Dorsolateral prefrontal cortex (tissue), 122 donors: ENCODE measurements at places on chromosomes 2 and 18.

DNA sequence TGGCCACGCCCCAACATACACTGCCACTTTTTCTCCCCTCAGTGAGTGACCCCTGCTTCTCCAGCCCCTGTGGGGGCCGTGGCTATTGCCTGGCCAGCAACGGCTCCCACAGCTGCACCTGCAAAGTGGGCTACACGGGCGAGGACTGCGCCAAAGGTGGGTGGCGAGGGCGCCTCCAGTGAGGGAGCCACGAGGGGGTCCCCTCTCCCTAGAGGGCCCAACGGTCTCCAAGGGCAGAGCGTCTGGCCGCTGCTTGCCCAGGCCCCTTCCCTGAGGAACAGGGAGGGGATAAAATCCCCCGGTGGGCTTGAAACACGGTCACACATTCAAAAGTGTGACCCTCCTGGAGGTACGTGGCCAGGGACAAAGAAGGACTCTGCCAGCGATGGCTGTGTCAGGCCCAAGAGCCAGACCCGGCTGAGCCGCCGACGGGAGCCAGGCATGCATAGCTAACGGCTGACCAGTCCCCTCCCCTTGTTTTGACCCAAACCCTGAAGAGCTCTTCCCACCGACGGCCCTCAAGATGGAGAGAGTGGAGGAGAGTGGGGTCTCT is 37.2 kb downstream of the MTERF4 start:
- no peak for DNase-seq

GRCh38 chr2:27667446-27667845 is 3.8 kb downstream of the SLC4A1AP start:
- DNase-seq = no peak

GRCh38 chr2:200466425-200467418 is 43.1 kb downstream of the KCTD18 start:
- DNase-seq = no peak

DNA sequence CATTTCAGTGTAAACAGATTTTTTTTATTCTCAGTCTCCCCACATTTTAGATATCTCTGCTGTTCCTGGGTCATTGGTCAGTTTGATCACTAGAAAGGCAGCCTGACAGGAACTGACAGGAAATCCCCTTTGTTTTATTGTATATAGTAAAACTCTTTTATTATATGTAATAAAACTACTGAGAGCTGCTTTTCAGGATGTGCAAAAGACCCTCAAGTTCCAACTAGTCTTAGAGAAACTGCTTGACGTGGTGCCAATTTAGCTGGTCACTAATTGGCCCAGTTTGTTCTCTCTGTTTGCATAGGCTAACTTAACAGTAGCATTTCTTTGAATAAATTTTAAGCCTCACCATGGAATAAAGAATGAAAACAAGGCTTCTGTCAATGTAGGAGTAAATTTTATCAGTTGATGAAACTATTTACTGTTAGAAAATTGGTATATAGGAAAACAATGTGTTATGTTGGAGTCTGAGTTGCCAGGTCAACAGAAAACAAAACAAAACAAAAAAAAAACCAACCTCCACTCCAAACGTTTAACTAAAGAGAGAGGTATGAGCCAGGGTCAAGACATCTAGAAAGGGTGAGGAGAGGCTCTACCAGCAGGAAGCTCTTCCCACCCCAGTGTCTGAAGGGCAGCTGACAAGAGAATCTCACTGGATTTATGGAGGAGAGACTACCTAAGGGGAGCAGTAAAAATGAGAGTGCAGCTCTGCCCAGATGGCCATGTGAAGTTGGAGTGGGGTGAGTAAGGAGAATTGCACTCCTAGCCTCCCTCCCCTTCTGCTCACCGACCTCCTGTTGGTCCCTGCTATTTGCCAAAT is 184.6 kb downstream of the ST6GAL2 start:
- no peak for DNase-seq

- no peak for DNase-seq
Measured at GRCh38 chr2:230976671-230977171, 19.2 kb upstream of the SPATA3 start.

DNA sequence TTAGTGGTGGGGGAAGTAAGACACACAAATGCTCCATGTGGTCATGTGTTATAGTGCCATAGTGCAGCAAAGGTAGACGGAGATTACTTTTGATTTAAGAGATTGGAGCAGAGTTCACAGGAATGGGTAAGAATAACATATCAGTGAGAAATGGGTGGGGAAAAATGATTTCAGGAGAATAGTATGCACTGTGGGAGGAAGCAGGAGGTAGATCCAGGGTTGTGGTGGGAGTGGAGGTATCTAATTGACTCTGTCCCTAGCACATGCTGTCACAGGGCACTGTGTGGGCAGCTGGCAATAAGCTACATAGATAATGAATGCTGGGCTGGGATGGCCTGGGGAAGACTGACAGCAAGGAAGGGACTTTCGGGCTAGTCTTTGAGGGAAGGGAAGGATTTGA is 65.3 kb downstream of the STAT1 start:
- DNase-seq = no peak

DNA sequence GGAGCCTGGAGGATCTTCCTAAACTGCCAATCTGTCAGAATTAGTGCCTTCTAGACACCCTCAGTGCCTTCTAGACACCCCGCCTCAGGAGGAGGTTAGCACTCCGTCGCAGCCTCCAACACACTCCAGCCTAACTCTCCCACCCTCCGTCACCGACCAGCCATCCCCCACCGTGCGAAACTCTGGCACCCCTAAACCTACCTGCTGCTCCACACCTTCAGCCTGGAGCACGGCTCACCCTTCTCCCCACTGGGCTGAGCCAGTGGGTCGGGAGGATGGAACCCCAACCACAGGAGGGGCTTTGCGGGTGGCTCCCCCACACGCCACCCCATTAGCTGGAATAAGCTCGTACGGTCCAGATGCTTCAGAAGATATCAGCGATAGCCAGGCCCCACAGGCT is 468.9 kb upstream of the HS6ST1 start:
- no peak for DNase-seq

DNA sequence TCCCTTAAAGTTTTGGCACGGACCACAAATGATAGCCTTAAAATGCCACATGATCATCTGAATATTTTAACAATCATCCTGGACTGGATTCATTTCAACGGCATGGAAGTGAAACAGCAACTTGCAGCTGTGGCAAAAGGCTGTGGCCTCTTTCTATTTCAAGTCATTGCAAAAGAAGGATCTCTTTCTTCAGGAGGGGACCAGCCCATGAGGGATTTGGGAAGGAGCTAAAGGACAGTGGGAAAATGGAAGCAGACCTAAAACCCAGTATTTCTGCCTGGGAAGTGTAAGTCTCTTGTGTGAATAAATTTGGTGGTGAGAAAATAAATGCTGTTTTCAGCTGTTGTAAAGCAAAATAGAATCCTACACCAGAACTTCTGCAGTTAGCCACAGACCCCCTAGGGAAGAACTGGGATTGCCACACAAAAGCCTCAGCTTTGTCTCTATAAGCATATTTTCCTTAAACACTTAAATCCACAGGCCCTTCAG is 107.3 kb upstream of the ZFP36L2 start:
- DNase-seq = no peak
